Left ventricle myocardium inferior (tissue), 1 donor: ENCODE measurements at places on chromosomes 2 and 18.

- DNase-seq = no peak
These were observed 67.7 kb downstream of the DNMT3A start for GRCh38 chr2:25273985-25274535.

DNA sequence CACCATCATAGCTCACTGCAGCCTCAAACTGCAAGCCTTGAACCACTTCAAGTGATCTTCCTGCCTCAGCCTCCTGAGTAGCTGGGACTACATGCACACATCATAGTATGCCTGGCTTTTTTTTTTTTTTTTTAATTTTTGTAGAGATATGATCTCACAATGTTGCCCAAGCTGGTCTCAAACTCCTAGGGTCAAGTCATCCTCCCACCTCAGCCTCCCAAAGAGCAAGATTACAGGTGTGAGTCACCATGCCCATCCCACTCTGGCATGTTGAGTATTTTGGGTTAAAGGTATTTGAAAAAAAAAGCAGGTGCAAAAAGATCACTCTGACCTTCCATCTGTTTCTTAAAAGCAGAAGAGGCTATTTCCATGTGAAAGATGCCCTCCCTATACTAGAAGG lies 86.4 kb upstream of the FZD7 start:
- DNase-seq = no peak

- DNase-seq = no peak
These were observed 34.1 kb upstream of the KCNF1 start for GRCh38 chr2:10877651-10878111.

DNA sequence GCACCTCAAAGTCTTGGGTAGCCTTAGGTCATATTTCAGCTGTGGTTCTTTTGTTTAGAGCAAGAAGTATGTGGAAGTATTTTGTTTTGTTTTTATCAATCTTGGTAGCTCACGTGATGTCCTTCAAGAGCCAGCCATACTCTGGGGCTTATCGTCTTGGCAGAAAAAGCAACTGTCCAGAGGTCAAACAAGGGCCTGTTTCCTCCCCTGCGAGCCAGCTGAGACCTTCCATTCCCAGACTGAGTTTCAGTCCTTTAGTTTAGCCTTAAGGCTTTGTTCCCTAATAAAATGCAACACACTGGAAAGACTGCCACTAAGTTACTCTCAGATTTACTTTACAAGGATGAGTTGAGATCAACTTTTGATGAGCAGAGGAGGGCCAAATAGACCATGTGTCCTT lies 63.5 kb downstream of the TXNL1 start:
- peak; percentile 55 for DNase-seq

GRCh38 chr2:52695731-52696130 lies 1071.9 kb upstream of the CHAC2 start:
- DNase-seq = no peak

GRCh38 chr2:42978175-42978886 lies 185.9 kb upstream of the HAAO start:
- no peak for DNase-seq

DNA sequence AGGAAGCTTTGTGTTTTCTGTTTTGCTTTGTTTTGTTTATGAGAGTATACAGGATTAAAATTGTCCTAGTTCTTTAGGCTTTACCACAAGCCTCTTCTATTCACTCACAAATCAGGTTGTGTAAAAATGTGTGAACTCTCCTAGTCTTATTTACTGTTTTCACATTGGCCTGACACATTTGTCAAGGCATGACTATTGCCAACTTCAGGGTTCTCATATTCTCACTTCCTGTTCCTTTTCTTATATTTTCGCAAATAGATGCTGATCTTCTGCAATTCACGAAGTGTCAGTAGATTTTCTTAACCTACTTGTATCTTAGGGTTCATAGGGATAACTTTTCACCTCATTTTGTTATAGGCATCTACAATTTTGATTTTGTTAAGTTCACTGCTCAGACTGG lies 67.1 kb downstream of the CCDC102B start:
- no peak for DNase-seq

DNA sequence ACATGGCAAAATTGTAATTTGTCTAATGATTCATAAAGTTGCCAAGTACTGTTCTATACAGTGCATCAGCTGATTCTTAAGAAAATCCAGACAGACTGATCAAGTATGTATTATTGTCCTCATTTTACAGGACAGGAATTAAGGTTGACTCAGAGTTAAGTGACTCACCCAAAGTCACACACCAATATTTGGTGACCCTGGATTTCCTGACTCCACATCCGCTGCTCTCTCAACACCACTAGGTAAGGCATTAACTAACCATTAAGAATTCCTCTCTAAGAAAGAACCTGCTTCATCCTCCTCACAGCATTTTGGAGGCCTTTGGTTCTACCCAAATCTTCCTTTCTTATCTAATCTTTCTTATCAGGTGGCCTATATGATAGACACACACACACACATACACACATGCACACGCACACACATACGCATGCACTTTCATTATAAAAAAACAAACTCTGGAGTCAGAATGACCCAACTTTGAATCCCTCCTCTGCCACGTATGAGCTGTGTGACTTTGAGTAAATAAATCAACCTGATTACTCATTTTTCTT lies 150.8 kb downstream of the ANKRD44 start:
- no peak for DNase-seq

- DNase-seq = no peak
These were observed 16.4 kb upstream of the ZNF385B start for GRCh38 chr2:179877601-179878364.

DNA sequence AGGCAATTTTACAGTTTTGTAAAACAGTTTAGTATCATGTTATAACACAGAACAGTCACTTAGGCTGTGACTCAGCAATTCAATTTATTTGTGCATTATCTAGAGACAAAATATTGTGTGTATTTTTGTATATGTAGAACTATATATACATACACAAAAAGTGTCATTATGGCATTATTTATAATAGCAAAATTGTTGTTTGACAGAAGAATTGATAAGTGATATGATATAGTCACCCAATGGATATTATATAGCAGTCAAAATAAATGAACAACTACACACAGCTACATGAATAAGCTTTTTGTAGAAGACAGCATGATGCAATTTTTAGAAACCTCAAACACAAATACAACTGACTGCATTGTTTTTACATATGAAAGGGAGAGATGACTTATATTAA lies 334.0 kb downstream of the TRIB2 start:
- no peak for DNase-seq

DNA sequence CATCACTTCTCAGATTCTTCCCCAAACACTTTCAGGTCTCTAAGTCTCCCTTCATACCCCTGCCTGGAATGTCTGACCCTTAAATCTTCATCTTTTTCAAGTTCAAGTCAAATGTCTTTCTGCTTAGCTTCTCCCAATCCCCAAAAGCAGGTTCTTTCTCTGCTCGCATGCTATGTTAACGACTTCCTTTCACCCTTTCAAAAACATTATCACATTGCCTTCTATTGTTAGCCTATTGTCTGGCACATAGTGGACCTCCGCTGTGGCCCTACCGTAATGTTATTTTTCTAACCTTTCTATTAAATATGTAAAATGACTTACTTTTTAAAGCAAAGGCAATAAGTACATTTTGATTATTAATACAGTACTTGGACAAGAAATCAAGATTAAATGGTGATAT lies 2.2 kb downstream of the CDKL4 start:
- DNase-seq = no peak

- DNase-seq = no peak
These were observed 97.1 kb downstream of the ACKR3 start for GRCh38 chr2:236666646-236667204.

DNA sequence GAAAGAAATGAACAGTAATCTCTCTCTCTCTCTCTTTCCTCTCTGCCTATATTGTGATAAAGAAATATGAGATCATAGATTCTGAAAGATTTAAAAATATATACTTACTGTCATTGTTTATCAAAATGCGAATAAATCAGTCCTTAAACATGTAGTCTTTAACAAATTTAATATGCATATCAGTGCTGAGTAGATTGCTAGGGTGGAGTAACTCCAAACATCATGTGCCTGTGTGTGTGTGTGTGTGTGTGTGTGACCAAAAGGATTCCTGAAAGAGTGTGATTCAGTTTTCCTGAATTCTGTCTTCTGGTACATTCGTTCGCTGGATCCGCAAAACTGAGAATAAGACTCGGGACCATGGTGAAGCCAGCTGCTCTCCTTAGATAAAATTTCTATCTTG lies 24.0 kb upstream of the DSEL start:
- no peak for DNase-seq

DNA sequence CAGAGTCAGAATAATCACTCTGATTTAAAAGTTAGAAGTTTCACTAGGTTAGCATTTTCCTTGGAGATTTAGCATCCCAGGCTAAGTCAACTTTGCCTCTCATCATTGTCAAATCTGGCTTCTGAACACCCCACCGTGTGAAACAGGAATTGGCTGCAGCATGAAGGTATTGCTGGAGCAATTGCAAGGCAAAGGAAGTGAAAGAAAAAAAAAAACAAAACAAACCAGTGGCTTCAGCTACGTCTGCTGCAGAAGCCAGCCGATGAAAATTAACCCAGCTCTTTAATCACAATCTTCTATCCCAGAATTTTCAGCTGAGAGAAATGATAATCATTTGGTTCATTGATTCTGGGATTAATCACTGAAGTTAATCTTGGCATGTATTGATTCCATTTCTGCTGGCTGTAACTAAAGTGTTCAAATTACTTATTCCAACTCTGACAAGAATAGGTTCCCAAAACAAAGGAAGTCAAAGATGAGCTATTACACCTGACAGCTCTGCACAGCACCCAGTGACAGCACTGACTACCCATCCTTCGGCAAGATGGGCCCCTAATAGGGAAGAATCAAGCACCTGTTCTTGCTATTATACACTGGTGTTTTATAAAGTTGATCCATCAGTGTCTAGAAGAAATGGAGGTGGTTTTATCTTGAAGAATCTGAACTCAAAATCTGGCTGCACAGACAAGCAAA lies 42.7 kb upstream of the REG3G start:
- DNase-seq = no peak

DNA sequence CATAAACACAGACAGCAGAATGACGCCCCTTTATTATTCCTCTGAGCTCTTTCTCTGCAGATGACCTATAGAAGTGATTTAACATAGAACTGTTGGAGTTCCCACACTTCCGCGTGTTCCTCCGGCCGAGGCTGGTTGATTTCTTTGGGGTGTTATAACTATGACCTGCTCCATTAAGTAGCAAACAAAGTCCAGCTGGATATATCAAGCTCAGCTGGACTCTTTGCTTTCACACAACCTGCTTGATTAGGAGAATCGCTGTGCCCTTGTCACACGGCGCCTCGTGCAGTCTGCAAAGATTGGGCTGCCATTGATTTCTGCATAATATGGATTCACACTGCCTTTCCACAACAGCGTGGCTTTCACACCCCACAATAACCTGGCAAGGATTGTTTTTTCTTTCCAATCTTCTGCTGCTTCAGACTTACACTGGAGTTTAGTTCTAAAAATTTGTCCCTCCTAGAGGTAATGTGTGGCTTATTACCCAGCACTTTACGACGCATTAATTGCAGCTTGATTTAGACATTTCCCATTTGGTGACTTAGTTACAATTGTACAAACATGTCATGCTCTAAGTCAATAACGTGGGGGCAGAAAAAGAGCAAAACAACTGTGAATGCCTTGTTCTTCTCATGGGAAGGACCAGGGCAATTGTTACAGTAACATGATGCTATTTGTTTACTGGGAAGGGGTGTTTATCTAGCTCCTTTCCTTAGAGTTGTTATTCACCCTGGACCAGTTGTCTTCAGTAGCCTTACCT lies 485.7 kb downstream of the TXNL1 start:
- no peak for DNase-seq

DNA sequence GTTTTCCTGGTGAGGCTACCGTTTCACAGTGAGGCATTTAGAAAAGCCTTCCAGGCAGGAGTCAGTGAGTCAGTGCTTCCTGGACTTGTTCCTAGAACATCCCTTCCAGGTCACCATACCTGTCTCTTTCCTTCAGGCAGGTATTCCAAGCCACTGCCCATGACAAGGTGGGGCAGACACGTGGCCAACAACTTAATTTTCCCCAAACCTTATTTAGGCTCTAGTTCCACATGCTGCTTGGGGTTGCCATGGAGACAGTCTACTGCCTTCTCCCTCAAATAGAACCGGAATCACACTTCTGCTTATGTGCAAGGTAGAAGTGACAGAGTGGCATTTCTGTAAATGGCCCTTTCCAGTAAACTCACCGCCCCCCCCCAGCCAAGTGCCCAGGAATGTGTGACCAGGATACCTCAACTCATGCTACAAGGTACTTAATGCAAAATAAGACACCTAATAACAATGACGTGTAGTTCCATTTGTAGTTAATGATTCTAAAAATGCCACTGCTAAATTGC lies 258.3 kb downstream of the PRKCE start:
- no peak for DNase-seq

GRCh38 chr18:7663366-7664312 lies 96.5 kb downstream of the PTPRM start:
- no peak for DNase-seq

DNA sequence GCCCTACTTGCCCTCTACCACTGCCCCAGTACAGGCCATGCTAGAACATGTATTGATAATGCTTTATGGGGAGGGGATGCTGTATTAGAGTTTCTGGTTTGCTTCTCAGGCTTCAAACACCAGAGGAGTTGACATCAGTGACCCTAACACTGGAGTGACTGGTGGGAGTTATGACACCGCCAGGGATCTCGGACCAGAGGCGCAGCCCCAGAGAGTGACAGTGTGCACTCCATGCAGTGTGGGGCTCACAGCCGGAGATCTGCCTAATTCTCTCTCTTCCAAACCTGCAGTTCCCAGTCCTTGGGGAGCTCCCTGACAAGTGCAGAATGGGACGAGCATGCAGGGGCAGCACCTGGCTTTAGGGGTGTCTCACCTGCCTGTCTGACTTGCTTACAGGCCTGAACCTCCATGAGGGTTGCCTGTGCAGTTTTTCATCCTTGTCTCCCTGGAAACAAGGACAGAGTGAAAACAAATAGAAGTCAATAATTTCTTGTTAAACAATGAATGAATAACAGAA lies 244.9 kb upstream of the MYT1L start:
- DNase-seq = no peak

DNA sequence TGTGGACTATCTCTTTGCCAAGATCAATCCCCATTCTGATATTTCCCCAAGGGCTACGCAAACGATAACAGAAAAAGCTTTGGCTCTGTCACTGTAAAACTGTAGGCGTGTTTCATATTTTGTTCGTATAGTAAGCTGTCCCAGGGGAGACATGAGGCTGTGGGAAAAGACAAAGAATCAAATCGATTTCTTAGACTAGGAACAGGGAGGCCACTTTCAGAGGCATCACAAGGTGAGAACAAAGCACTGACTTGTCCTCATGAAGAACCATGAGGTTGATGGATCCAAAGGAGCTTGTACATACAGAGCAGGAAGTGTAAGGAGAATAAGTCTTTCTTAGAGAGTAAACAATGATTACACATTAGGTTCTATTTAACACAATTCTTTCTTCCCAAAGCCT lies 255.7 kb downstream of the HNMT start:
- DNase-seq = no peak

GRCh38 chr18:25225151-25225550 lies 126.8 kb downstream of the ZNF521 start:
- no peak for DNase-seq
